ENCODE measurements at places on chromosomes 4 and X.

- DNase-seq, result no peak
Observed at GRCh38 chr4:180116840-180117239, 2126.4 kb upstream of the TENM3 start.

DNA sequence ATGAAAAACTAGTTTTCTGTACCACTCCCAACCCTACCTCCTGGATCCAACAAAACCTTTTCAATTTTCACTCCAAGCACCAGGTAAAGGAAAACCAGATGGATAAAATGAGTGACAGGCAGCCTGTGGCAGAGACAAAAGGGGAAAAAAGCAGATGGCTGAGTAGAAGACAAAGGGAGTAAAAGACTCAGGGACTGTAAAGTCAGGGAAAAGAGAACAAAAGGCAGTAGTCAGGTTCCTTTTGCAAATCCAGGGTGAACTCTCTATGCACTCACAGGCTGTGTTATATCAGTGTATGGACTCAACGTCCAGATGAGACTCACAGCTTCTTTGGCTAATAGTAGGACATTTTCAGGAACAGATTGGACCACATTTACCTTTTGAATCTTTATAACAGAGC is 54.2 kb downstream of the QRFPR start:
- DNase-seq, result no peak

- DNase-seq, result no peak
Observed at GRCh38 chrX:150872773-150873336, 25.6 kb downstream of the CD99L2 start.

GRCh38 chrX:9498236-9498635 is 33.4 kb downstream of the TBL1X start:
- DNase-seq, result no peak

DNA sequence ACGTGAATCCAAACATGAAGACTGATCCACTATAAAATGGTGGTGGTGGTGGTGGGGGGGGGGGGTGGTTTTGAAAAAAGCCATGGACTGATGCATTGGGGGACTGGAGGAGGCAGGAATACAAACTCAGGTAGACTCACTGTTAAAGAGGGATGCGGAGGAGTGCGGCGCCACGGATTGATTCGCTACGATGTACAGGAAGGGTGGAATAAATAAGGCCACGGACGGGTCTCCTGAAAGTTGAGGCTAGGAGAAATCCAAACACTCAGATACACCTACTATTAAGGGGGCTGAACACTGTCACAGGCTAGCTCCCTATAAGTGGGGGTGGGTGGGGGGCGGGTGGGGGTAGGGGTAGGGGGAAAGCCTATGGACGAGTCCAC is 591 bp downstream of the ELK1 start:
- DNase-seq, result no peak

DNA sequence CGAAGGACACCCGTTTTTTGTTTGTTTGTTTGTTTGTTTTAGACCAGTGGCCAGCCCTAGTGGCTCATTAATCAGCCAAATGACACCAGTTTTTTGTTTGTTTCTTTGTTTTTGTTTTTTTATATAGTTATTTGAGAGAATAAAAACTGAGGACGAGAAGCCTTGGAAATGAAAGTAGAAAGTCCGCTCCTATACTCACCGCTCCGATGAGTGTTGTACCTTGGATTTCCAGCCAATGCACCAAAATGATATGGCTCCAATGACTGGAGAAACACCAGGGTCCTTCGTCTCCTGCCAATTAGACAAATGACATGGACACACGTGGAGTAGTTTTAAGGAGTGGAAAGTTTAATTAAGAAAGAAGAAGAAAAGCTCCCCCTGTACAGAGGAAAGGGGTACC is 87.9 kb downstream of the ZXDA start:
- DNase-seq, result no peak

GRCh38 chr4:127533028-127533700 is 99.6 kb upstream of the INTU start:
- no peak for DNase-seq

DNA sequence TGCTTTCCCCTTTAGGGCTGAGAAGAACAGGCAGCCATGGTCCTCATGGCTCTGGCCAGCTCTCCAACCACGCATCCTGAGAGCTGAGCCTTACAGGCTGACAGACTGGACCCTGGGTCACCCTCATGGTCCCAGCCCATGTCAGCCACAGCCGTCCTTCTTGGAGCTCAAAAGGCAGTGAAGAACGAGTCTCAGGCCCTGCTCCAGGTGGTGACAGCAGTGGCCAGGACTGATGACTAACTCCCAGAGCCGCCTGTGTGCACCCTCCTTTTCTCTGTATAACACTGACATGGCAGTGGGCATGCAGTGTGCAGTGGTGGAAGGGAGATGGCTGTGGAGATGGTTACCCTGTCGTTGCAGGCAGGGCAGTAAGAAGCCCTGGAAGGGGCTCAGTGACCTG is 10.3 kb upstream of the DUSP9 start:
- DNase-seq, result no peak

DNA sequence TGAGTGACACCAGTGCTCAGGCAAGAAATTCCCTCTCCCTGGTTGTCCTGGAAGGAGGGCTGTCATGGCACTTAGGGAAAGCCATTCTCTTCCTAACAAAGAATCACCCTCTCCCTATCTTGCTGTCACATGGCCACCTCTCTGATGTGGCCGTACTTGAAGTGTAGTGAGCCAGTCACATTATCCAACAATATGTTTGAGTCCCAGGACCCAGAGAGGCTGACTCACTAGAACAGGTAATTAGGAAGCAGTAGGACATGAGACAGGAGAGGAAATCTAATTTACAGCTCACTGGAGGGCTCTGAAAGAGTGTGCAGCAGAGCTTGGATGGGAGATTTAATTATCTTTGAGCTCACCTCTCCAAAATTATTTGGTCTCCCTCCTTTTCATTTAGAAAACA is 299.1 kb downstream of the ARHGAP24 start:
- no peak for DNase-seq

- DNase-seq, result no peak
Observed at GRCh38 chrX:2901367-2902036, 27.6 kb downstream of the ARSD start.

- no peak for DNase-seq
Observed at GRCh38 chrX:120726294-120726693, 96.4 kb upstream of the C1GALT1C1 start.

GRCh38 chr4:1469043-1469442 is 62.8 kb upstream of the NKX1-1 start:
- no peak for DNase-seq

DNA sequence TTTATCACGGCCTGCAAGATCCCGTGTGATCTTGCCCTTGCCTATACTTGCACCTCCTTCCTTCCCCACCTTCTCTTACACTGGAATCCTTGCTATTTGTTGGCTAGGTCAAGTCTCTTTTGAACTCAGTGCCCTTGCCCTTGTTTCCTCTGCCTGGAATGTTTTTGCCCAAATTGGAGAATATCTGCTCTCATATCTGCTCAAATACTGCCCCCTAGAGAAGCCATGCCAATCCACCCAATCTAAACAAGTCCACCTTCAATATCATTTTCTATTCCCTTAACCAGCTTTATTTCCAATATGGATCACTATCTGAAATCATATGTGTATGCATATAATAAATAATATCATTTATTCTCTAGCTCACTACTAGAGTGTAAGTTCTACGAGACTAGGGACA is 1044.2 kb upstream of the FTHL17 start:
- DNase-seq, result no peak

DNA sequence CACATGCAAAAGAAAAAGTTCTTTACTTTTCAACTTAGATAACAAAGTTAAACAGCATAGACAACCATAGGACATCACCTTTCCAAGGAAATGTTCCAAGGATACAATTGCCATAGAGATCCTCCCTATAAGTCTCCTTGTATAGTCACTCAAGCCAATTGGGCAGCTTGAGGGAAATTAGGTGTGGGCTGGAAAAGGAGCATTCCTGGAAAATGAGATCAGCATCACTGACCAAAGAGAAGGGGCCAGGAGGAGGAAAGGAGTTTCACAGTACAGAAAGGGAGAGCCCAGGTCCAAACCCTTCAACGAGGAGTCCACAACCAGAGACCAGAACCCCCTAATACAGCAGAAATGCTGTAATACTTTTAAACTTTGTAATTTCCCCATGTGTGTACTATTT is 91.5 kb upstream of the PPARGC1A start:
- no peak for DNase-seq

DNA sequence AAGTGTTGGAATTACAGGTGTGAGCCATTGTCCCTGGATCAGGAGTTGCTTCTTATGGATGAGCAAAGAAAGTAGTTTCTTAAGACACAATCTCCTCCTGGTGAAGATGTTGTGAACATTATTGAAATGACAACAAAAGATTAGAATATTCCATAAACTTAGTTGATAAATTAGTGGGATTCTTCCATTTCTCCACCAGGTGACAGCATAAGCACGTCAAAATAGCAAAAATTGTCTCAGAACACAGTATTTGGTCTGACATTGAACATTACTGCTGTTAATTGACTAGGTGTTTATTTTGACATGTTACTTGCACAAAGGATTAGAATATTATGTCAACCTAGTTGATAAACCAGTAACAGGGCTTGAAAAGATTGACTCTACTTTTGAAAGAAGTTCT is 21.6 kb downstream of the CLDN34 start:
- no peak for DNase-seq

DNA sequence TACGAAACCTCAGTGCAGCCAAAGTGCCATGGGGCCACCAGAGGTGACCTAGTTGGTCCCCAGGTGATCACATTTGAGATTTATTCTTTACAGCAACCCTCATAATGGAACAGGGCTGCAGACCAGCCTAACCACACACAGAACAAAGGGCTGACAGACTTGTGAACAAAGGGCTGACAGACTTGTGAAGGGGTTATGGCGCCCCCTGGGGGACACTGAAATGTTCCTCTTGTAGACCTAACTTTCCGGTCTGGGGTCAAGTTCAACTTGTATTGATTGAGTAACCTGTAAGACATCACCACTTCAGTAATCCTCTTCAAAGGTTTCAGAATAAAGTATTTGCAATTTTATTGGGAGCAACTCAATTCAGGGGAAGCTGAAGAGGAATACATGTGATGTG is 175.9 kb upstream of the RPS6KA3 start:
- peak; percentile 89 for DNase-seq

- DNase-seq, result no peak
Observed at GRCh38 chr4:184620212-184620867, 28.9 kb downstream of the CASP3 start.

- DNase-seq, result no peak
Observed at GRCh38 chr4:101865501-101866062, 75.1 kb downstream of the BANK1 start.
